ENCODE measurements at places on chromosomes 16 and 17.

DNA sequence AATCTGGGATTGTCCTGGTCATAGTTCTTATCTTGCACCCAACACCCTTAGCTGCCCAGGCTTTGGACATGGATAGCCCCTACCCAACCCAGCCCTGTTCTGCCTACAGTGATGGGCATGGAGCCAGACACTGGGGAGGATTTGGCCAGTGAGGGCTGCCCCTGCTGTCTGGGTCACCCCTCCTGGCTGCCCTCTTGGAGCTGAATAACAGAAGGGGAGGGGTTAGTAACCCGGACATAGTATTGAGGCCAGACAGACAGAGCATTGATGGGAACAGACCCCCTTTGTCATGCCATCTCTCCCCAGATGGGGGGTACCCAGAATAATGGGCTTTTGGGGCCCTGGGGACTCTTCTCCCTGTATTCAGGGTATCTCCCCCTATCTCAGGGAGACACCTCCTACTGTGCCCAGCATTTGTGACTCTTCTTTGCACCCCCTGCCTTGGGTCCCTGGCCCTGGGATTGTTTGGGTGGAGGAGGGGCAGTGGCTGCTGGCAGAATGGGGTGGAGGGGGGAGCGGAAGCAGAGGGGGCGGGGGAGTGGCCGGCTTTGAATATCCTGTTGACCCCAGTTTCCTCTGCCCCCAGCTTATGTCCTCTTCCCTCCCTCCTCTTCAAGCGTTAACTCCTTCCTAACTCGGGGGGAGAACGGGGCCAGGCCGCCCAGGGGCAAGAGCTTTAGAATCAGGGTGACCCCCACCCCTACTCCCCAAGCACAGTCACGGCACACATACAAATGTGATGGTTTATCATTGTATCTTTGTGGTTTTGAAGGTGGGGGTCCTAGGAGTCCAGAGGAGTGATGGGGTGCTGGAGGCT, 17.0 kb downstream of the GJD3 start:
- no peak for DNase-seq

GRCh38 chr17:71417142-71417541, 703.7 kb upstream of the SOX9 start:
- no peak for DNase-seq

DNA sequence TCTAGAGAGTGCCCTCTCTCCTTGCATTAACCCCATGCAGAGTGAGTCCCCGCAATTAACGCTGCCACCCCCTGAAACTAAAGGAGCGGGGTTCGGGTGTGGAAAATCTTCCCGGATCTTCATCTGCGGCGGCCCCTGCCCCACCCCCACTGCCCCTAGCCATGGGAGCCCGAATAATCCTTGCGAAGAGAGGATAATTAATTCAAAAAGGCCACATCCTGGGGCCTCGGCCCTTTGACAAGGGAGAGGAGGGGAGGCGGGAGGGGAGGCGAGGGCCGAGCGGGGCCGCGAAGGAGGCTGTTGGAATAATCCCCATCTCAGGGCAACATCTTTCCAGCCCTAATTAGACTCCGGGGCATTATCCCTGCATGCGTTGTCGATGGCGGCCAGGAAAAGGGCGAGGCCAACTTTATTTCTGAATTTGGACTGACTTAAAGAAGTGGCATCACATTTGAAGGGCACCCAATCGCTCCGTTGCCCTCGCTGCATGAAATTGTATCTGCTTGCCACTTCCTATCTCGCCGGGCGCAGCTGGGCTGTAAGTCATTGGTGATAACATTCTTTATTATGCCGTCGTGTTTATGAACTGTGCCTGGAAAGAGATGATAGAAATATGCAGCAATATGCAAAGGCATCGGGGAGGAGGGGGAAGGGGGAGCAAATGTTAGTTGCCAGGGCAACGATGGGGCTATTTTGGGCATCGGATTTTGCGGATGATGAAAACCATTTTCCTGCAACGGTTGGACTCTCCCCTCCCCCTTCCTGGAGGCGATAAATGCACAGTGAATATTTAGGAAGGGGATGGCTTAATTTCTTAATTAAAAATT, 387.1 kb upstream of the TNRC6C start:
- no peak for DNase-seq

DNA sequence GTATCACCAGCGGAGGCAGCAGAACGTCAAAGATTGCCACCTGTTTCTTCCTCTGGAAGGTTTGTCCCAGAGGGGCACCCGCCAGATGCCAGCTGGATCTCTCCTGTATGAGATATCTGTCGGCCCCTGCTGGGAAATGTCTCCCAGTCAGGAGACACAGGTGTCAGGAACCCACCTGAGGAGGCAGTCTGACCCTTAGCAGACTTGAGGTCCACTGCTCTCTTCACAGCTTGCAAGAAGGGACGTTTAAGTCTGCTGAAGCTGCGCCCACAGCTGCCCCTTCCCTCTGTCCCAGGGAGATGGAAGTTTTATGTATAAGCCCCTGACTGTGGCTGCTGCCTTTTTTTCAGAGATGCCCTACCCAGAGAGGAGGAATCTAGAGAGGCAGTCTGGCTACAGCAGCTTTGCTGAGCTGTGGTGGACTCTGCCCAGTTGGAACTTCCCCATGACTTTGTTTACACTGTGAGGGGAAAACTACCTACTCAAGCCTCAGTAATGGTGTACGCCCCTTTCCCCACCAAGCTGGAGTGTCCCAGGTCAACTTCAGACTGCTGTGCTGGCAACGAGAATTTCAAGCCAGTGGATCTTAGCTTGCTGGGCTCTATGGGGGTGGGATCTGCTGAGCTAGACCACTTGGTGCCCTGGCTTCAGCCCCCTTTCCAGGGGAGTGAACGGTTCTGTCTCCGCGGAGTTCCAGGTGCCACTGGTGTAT, 92.9 kb downstream of the PHKB start:
- no peak for DNase-seq

- DNase-seq, result no peak
These were observed 55.8 kb upstream of the ADCY9 start for GRCh38 chr16:4172070-4172469.

- DNase-seq, result no peak
These were observed 3.3 kb upstream of the NUDT16L1 start for GRCh38 chr16:4689864-4690704.

GRCh38 chr17:44309472-44309871, 1.1 kb downstream of the RUNDC3A start:
- DNase-seq, result no peak

DNA sequence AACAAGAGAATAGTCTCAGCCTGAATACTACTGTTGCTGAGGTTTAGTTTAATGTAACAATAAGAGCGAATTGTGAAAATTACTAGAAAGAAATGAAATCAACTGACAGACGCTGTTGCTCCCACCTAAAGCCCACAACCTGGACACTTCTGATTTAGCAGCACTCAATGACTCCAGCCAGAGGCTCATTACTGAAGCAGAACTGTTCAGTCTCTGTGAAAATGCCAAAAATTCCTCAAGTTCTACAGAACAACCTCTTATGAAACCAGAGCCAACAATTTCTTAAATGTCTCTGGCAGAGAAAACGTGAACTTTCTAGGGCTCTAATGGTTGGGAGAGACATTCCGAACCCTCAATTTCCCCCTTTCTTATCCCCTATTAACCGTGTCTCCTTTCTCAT, 9.9 kb downstream of the PSME3IP1 start:
- no peak for DNase-seq

DNA sequence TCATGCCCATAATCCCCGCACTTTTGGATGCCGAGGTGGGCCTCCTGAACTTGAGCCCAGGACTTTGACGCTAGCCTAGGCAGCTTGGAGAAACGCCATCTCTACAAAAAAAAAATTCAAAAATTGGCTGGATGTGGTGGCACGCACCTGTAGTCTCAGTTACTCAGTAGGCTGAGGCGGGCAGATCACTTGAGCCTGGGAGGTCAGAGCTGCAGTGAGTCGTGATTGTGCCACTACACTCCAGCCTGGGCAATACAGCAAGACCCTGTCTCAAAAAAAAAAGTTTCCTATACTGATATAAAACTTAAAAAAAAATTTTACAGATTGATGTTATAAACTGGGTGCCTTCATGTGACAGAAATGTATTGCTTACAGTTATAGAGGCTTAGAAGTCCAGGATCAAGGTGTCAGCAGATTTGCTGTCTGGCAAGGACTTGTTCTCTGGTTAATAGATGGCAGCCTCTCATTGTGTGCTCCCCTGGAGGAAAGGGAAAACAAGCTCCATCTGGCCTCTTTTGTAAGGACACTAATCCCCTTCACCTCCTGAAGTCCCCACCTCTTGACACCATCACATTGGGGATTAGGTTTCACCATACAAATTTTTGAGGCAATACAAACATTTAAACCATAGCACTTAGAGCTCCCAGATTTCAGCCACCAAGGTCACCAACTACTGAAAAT, 8.5 kb upstream of the CES3 start:
- DNase-seq, result no peak

GRCh38 chr16:1745900-1746692, 25.2 kb downstream of the NME3 start:
- no peak for DNase-seq

- no peak for DNase-seq
These were observed 4.9 kb upstream of the ASGR1 start for GRCh38 chr17:7184091-7184488.

GRCh38 chr16:66562409-66562808, 3.8 kb upstream of the CMTM1 start:
- no peak for DNase-seq

DNA sequence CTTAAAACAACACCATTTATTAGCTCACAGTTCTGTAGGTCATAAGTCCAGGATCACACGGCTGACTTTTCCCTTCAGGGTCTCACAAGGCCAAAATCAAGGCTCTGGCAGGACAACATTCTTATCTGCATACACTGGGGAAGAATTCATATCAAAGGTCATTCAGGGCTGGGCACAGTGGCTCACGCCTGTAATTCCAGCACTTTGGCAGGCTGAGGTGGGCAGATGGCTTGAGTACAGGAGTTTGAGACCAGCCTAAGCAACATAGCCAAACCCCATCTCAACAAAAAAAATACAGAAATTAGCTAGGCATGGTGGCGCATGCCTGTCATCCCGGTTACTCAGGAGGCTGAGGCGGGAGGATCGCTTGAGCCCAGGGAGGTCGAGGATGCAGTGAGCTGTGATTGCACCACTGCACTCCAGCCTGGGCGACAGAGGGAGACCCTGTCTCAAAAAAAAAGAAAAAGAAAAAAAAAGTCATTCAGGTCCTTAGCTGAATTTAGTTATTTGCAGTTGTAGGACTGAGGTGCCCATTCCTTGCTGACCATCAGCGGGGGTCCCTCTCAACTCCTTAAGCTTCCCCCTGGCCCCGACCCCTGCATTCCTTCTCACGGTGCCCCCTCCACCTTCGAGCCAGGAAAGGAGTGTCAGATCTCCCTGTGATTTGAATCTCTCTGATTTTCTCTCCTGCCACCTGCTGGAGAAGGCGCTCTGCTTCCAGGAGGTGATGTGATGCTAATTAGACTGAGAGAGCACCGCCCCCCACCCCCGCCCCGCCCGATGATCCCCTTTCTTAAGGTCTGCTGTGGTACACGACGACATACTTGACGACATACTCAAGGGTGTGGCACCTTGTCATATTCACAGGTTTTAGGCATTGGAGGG, 91.8 kb upstream of the CLEC18A start:
- DNase-seq, result no peak

DNA sequence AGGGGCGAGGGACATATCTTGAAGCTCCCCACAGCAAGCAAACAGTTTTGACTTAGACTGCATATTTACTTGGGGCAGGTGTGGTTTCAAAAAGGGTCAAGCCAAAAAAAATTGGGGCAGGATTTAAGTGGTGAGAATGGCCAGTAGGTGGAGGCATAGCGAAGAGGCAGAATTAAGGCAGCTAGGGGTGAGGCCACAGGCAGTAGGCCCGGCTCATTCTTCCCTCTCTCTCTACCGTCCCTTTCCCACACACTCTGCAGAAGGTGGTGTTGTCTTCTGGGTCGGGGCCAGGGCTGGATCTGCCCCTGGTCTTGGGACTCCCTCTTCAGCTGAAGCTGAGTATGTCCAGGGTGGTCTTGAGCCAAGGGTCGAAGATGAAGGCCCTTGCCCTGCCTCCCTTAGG, 2.6 kb downstream of the SHBG start:
- DNase-seq, result no peak

DNA sequence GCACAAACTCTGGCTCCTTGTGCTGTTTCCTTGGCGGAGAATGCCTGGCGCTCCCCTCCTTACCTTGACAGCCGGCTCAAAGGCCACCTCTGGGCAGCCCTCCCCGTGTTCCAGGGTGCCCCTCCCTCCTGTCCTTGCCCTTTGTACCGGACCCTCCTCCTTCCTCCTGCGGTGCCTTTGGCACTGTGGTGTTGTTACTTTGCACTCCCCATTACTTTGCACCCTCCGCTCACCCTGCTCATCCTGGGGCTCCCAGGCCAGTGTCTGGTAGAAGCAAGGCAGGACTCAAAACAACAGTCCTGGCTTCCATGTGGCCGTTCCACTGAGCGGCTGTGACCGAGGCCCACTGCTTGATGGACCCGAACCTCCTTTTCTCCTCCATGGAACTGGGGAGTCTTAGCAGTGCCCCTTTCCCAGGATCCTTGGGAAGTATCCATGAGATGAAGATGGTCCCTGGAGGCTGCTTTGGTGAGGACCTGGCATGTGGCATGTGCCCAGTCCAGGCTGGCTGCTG, 147.8 kb downstream of the CMIP start:
- no peak for DNase-seq

DNA sequence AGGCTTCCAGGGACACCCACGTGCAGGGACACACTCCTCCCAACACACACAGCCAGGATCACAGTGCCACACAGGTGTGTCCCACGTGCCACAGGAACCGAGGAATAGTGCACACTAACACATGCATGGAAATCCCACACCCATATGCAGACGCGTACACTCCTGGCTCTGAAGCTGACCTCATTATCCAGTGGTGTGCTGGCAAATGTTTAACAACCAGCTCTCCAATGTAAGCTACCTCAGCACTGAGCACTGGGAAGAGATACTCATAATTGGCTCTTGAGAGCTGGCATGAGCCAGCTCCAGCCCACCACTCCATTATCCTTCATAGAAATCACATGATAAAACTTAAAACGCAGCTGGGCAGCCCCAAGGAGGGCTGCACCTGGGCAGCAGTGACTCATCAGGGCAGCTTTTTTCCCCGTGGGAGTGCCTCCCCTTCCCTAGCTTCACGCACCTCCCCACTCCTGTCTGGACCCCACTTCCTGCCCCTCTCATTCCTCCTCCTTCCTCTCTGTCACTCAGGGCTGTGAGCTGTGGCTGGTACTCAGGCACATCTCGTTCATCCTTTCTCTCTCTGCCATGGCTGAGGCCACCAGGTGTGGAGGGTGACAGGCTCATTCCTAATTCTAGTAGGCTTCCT, 14.9 kb upstream of the TBX21 start:
- no peak for DNase-seq

GRCh38 chr17:64223931-64224629, 39.0 kb downstream of the TEX2 start:
- DNase-seq, result no peak

GRCh38 chr16:59385959-59386358, 651.8 kb upstream of the GOT2 start:
- DNase-seq, result no peak

DNA sequence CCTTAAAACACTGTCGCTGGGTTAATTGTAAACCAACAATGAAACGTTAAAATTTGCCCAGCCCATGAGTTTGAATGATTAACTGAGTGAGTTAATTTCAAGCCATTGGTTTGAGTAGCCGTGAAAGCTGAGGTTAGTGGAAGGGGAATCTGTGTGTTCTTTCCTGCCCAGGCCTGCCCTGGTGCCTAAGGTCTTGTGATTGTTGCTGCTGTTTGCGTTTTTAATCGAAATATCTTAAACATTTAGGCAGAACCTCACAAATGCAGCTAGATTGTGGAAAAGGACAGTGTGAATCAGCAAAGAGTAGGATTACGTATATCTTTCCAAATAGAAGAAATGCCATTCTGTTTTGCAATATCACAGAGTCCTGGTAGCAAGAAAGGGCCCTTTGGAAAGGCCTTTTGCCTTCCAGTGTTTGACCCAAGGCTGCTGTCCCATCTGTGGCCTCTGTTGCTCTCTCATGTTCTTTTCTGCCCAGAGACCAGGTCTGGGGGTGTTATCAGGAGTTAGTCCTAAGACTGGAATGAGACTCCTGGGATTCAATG, 113.8 kb downstream of the MSI2 start:
- no peak for DNase-seq
